ENCODE measurements at places on chromosomes 3 and 15.

- no peak for DNase-seq
- peak overlapping the region; percentile 95 for H3K4me3 ChIP-seq
- H3K27ac ChIP-seq, result peak overlapping the region; percentile 99
- H3K36me3 ChIP-seq, result no peaks in the 10 kb centered on the region
- peaks cover 5% of the 10 kb centered on the region for H3K4me1 ChIP-seq
These were observed 1.3 kb downstream of the SCAANT1 start for GRCh38 chr3:63910891-63911290.

GRCh38 chr3:136621628-136622027 is 130.6 kb downstream of the STAG1 start:
- no peak for DNase-seq
- H3K4me3 ChIP-seq, result no peak overlapping the region
- H3K27ac ChIP-seq, result no peak overlapping the region

DNA sequence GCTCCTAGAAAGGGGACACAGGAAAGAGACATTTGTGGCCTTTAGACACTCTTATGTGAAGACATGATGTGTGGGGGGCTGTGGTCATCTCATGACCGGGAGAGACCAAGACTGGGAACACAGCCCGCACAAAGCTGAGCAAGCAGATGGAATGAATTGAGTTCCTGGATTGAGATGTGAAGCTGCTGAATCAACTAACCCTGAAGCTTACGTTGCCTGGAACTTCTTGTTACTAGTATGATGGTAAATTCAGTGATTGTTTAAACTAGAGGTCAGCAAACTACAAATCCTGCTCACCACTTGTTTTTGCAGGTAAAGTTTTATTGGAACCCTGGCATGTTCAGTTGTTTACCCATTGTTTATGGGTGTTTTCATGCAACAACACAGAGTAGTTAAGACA is 83.4 kb upstream of the BHLHE40 start:
- peak; percentile 27 for DNase-seq
- H3K27me3 ChIP-seq, result no peaks in the 10 kb centered on the region
- peak overlapping the region; percentile 20 for H3K27ac ChIP-seq
- H3K4me1 ChIP-seq, result no peaks in the 10 kb centered on the region

GRCh38 chr3:23720885-23721284 is 84.9 kb upstream of the UBE2E1 start:
- no peaks in the 10 kb centered on the region for H3K4me1 ChIP-seq
- H3K27ac ChIP-seq, result no peak overlapping the region
- no peak for DNase-seq
- H3K36me3 ChIP-seq, result no peaks in the 10 kb centered on the region
